ENCODE measurements at places on chromosomes 2 and 18. TPM values are rescaled to one million over a fixed set of nuclear protein-coding genes. Genes with fewer than 3 reads are reported as not detected.

Gene TMEM247
- total RNA-seq = not detected

Gene IL36A
- not detected for total RNA-seq

Gene RAB17
- 0.83 TPM for total RNA-seq

Gene CDKL4
- total RNA-seq = 1.3 TPM

Gene ALK
- total RNA-seq = under 0.01 TPM

Gene CFAP210
- total RNA-seq = not detected

Gene DUSP19
- total RNA-seq = 3.5 TPM

Gene RFX8
- total RNA-seq = 36.7 TPM

Gene KIF5C
- 0.58 TPM for total RNA-seq

Gene CHST9
- not detected for total RNA-seq

Gene G6PC2
- not detected for total RNA-seq

Gene NOL4
- total RNA-seq = not detected

Gene CRYBA2
- not detected for total RNA-seq

Gene LONRF2
- under 0.01 TPM for total RNA-seq

Gene SERPINB13
- not detected for total RNA-seq

Gene SLC9A4
- not detected for total RNA-seq
